ENCODE measurements at places on chromosomes 2 and 18.

DNA sequence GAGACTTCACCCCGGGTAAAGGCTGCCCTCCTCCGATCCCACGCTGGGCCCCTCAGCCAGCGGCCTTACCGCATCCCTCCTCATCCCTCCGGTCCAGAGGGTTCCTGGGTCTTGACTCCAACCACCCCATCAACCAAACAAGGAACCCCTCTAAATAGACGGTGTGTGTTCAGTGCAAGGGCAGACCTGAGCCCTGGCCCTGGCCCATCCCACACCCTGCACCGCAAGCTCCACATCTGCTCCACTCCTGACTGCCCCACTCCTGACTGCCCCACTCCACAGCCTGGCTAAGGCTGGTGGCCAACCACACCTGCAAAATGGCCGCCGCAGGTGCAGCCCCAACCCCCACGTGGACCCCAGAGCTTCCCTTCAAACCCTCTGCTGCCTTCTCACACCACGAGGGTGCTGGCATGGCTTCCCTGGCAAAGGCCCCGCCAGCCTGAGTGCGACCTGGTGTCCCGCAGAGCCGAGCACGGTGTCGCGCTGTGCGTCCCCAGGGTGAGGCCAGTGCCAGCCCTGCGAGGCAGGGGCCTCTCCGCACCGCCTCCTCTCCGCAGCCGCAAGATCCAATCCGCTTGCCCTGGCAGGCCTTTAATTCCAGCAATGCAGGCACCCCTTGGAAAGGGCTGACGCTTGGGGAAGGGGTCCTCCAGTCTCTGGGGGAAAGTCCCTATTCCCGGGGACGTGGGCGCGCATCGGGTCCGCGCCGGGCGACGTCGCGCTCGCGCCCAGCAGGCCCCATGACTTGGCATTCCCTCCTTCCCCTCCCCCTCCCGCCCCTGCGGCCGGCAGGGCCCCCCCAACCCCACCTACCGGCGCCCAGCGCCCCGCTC lies 1.5 kb downstream of the KIF1A start:
- no peak for DNase-seq

- no peak for DNase-seq
These were observed 143.3 kb downstream of the GLI2 start for GRCh38 chr2:120878970-120879369.

DNA sequence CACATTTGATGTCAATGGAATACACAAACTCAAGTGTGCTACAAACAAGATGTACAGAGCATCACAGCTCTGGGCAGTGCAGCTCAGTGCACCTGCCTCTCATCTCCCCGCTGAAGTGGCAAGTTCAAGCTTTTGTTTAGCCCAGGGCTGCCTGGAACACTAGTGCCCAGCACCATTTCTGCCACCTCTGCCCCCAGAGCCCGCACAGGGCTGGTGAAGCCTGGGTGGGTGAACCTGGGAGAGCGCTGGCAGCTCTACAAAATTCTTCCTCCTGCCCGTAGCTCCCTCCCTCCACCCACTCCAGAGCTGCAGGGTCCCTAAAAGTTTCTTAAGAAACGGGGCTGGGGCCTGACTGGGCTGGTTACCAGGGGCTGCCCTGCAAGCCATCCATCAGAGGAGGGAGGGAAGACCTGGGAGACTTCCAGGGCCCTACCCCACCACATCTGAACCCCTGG lies 1.5 kb downstream of the HES6 start:
- DNase-seq = no peak

DNA sequence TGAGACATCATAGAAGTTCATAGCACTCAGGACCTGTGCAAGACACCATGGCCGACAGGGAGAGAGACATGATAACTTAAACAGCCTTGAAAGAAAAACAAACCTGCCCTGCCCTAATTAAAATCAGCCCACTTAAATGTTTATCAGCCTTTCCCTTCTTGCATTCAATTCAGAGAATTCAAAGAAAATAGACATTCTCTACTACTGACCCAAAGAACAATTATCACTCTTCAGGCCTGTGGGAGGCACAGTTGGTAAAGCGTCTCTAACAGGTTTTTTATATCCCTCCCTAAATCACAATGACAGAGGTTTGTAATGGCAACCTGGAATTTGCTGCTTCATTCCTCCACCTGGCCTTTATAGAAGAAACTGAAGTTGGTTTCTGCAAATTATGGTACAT lies 1.7 kb downstream of the CDK15 start:
- peak; percentile 23 for DNase-seq

GRCh38 chr2:144364944-144365738 lies 154.8 kb downstream of the ZEB2 start:
- no peak for DNase-seq

DNA sequence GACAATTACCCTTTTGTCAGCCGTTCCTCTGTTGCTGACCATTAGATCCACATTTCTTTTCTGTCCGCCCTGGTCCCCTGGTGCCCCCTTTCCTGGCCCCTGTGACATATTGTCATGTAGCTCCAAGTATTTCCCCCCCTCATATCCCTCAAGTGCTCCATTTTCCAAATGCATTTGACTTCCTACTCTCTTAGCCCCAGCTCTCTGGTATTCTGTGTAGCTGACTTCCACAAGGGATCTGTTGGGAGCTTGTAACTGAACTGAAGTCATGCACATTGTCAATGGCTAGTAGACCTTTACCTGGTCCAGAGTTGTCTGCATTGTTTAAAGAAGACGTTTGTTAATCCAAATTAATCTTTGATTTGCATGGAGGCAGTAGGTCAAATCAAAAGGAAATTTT lies 34.8 kb downstream of the LIPG start:
- no peak for DNase-seq

- no peak for DNase-seq
These were observed 179.0 kb upstream of the SLC39A10 start for GRCh38 chr2:195477996-195478382.

GRCh38 chr2:109212836-109213563 lies 84.0 kb downstream of the SH3RF3 start:
- no peak for DNase-seq

DNA sequence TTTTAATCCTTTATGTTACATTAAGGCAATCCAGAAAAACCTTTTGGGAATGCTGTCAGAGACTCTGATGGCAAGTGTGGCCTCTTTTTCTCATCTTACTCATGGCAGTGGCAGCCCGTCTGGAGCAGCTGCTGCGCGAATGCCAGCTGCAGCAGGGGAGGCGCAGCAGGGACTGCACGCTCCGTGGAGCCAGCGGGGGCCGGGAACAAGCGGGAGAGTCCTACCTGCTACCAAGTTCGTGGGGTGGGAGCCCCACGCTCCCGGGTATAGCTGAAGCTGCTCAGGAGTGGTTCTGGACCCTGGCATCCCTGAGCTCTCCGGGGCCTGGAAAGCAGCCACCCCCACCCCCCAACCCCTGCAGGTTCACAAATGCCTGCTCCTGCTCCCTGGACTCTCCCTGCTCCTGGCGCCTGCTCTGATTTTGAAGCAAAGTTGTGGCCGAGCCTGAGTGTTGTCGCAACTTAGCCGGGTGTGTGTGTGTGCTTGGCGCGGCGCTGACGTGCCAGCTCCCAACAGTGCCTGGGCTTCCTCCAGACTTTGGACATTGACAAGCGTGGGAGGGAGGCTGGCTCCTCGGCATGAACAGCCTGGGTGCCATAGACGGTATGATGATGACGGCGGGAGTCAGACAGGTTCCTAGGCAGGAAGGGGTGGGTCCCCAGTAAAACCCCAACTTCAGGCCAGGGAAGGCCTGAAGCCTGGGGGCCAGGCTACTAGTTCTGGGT lies 21.7 kb downstream of the TMX3 start:
- no peak for DNase-seq

- no peak for DNase-seq
These were observed 48.8 kb downstream of the FEZ2 start for GRCh38 chr2:36549165-36549574.

- no peak for DNase-seq
These were observed 3.7 kb upstream of the IL1RN start for GRCh38 chr2:113123726-113124125.

DNA sequence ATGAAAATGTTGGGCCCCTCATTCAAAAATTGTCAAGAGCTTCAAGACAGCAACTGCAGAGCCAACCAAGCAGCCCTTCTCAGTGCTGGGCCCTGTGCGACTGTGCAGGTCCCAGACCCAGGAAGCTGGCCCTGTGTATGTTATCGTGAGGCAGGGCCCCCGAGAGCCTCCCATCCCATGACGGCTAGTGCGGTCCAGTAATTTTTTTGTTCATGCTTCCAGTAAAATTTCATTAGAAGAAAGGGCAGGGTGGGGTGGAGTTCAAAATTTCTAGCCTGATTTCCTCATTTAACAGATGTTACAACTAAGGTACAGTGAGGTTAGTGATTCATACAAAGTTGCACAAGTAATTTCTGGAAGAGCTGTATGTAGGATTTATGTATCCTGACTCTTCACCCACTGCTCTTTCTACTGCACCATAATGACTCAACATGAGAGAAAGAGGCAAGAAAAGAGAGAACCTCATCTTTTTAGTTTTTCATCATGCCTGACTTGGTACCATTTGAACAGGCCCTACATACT lies 105.5 kb downstream of the ZEB2 start:
- DNase-seq = no peak

DNA sequence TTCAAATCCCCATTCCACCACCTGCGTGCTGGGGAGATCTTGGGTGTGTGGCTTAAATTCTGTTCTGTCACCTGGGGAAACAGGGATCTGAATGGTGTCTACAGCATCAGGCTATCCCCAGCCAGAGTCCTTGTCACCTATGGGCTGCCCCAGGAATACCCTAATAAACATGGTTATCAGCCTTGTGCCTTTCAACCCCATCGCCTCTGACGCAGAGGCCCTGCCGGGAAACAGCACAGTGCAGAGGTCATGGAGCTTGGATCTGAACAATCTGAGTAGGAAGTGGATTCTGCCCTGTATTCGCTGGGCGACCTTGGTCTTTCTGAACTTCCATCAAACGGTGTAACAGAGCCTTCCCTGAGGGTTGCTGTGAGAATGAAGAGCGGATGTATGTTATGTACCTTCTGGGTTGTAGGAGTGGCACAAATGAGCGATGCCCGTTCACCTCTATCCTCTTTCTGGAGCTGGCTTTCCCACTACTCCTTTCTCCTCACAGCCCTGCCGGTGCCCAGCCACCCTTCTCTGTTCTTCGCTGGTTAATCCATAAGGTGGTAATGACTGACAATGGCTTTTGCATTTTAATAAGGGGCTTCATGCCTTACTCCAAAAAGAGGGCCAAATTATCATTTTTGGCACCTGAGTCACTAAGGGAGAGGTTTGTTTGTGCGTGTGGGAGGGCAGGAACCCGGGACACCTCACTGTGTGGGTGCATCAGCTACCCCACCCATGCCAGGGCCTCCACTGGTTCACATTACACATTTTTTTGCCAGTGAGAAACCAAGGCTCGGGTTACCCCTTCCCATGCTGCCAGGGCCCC lies 256.5 kb downstream of the MYCN start:
- no peak for DNase-seq

DNA sequence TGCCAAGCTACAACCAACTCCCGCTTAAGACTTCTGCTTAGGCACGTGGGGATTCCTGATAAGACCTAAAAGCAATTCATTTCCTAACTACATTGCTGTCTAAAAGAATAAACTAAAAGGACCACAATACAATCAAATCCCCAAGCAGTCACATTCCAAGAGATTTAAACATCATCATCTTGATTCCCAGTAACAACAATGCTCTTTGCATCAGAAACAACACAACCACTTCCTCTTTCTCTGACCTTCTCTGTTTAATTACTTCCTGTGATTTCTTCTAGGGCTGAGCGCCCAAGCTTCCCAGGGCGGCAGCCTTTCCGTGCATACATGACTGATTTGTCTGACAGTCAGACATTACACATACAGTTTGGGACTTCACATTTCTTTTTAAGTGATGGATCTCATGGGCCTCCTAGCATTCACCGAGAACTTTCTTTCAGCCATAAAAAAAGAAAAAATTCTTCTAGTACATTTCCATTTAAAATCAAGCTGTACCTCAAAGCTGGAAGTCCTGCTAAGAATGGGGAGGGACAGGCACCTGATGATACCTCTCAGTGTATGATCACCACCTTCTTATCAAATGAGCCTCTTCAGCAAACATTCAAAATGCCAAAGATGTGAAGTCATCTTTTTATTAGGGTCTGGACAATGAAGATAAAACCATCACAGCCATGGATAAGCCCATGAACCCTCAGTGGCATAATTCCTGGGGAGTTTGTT lies 11.5 kb downstream of the SPRED2 start:
- DNase-seq = no peak

GRCh38 chr18:43656547-43656946 lies 379.3 kb upstream of the SYT4 start:
- no peak for DNase-seq

- DNase-seq = peak; percentile 46
These were observed 123.2 kb downstream of the SMAD7 start for GRCh38 chr18:48827291-48828193.

GRCh38 chr2:43899589-43899988 lies 60.8 kb downstream of the ABCG8 start:
- no peak for DNase-seq

- peak; percentile 68 for DNase-seq
These were observed 19.6 kb upstream of the RPIA start for GRCh38 chr2:88671786-88672427.

DNA sequence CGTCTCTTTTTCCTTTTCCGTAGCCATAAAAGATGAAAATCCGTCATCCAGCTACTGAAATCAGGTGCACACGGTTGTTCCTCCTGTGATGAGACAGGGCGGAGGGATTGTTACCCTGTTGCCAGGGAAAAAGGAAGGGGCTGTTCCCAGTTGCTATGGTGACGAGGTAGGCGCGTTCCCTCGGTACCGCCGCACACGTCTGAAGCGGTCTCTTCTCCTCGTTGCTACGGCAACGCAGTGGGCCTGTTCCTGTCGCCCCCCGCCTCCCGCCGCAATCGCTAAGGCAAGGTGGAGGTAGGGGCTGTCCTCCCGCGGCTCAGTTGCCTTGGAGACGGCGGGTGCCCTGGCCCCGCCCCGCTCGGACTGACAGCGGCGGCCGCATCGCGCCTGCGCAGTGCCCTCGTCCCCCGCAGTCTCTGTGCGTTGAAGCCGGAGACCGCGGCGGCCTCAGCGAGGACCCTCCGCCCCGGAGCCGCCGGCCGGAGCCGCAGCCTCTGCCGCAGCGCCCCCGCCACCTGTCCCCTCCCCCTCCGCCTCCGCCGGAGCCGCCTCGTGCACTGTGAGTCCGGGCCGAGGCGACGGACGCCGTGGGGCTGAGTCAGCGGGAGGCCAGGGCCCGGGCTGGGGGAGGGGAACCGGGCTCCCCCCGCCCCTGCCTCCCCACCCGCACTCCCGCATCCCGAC lies at the start of gene MAPRE3:
TSS of gene MAPRE3 (plus strand) at position 394 of the 684 bp plus-strand sequence. CDS start 51,582 bp downstream, outside the sequence.
- DNase-seq = peak; percentile 97

- DNase-seq = no peak
These were observed 339.6 kb upstream of the LRATD1 start for GRCh38 chr2:14292964-14293363.

DNA sequence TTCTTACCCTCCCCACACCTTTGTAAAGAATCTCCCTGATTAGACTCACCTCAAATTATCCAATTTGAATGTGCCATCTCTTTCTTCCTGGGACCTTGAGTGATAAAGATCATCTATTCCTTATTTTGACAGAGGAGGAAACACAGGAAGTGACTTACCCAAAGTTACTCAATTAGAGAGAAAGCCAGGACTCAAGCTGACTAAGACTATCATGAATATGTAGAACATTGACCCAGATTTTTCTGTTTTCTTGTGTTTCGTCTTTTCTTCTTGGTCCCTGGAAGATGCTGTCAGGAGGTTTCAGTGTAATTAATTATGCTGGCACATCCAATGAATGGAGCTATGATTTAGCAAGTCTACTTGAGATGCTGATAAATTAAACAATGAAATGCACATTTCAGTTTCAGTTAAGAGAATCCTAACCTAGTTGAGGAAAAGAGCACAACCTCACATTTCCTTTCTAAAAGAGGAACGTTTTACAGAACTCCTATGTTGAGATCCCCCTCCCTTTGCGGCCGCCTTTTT lies 380.4 kb downstream of the CLIP4 start:
- no peak for DNase-seq
